ENCODE measurements at places on chromosomes 7 and 10.
A peak's percentile ranks its signal among the peaks of the same experiment; 100 is the strongest.

GRCh38 chr10:5450605-5451384 is 38.4 kb downstream of the NET1 start:
- DNase-seq: peak; percentile 30

DNA sequence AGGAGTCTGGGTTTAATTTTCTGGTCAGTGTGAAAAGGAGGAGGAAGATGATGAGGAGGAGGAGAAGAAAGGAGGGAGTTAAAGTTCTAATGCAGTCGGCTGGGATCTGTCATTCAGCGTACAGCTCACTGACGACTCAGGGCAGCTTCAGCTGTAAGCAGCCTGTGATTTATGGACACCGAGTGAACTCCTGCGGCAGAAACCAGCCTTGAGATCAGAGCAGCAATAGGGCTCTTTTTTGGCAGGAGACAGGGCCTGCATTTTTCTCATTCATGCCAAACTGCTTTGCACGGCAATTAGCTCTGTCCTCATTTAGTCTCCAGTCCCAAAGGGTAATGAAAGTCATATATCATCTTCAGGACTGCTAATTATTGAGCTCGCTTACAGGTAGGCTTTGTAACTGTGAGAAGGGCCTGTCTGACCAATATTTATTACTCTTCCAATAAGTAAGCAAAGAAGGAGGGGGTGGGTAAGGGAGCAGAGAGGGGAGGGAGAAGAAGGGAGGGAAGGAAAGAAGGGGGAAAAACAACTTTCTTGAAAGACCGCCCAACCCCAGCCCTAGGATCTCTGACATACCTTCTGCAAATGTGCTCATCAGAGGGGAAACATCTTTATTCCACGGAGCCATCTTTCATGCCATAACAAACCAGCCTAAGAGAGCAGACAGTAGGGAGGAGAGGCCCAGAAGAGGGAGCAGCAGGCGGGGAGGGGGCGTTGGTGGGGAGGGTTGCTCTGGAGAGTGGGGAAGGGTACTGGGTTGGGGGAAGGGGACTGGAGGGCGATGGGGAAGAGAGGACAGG is 48.1 kb upstream of the COMTD1 start:
- peak; percentile 60 for DNase-seq

DNA sequence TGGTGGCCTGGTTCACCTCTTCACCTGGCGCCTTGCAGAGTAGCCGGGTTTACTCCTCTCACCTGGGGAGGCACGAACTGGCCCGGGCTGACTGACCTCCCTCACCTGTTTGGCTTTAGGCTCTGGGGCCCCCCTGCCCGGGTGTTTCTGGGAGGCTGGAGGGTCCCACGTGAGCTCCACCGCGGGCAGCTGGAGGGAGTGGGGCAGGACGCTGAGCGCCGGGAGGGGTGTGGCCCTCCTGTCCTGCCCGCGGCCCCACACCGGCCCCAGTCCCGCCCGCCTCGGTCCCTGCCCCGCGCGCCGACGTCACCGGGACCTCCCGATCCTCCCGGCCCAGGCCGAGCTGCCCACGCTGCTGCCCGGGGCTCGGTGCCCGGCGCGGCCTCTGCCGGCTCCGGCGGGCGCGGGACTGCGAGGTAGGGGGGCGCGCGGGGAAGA is at the start of gene AMZ1:
AMZ1 (plus strand) TSS at position 322 of the 438 bp plus-strand sequence. CDS start 12,250 bp downstream, outside the sequence.
- no peak for DNase-seq

- DNase-seq: no peak
Observed at GRCh38 chr7:27160145-27160545, 3.7 kb upstream of the HOXA7 start.

DNA sequence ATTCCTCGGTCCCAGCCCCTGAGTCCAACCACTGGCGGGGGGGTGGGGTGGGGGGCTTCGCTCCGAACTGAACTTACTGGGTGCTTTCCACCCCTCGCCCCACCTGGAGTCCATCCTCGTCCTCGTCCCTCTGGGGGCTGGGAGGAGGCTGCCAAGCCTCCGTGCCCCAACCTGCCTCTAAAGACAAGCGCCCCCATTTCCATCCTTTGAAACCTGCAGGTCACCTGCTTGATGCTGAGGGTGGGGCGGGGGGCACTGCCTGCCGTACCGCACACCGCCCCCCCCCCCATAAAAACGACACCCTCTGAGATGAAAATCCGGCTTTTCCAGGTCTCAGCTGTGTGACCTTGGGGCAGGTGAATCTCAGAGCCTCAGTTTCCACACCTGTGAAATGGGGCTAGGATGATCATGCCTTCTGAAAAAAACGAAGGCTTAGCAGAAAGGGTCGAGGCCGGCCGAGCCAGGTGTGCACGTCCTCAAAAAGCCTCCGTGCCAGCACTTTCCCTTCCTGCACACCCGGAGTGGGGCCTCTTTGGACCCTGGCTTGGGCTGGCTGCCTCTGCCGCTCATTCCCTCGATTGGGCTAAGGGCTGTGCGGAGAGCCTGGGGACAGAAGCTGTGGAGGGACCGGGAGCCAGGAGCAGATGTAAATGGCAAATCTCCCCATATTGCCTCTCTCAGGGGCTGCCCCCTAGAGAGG is 967 bp downstream of the ELFN1 start:
- DNase-seq: no peak

DNA sequence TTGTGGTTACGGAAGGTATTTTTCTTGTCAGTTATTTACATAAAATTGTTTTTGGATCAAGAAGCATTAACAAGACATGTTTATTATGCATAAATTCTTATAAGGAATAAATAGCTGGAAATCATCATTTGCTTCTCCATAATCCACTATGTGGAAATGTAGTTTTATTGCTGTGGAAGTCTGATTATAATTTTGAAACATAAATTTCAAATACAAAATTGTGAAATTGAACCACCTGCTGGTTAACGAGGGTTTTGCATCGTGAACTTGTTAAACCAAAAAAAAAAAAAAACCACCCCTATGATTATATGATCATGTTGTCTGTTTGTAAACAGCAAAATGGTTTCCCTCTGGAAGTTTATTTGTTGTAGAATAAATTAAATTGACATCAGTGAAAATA is 25.9 kb downstream of the ABRAXAS2 start:
- peak; percentile 49 for DNase-seq

DNA sequence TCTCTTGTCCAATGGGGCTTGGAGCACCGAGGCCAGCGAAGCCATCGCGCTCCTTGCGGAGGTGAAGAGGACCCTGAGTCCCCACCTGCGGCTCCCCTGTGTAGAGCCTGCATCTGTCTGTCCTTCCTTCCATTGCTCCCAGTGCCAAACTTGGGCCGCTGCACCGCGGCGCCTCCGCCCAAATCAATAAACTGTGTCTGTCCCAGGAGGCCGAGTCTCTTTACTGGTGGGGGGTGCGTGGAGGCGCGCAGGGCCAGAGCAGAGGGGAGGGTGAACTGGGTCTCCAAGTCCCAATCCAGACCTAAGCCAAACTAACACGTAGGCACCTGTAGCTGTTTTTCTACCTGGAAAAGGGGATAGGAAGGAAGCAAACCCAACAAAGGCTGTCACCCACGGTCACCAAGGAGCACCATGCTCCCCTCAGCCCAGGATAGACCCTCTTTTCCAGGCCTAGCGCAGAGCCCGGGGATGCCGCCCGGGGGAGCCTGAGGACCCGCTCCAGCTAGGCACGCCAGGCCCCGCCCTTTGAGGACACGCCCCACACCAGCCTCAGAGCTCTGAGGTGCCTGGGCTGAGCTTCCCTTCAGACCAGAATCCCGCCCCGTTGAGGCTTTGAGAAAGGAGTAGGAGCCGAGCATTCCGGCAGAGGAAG is 1.2 kb upstream of the CHAT start:
- DNase-seq: no peak

- DNase-seq: no peak
Observed at GRCh38 chr7:28116041-28116440, 64.6 kb downstream of the JAZF1 start.

DNA sequence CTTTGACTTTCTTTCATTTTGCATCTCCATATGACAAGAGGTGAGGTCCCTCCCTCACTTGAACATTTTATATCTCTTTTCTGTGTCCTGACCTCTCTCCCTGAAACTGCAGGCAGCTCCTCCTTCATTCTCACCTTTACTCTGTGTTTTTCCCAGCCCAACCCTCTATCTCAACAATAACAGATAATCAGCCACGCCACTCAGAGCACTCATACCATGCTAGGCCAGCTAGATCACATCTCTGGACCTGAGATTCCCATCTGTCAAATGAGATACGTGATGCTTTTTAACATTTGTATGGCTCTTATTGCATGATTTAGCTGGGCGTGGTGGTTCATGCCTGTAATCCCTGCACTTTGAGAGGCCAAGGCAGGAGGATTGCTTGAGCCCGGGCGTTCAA is 63.1 kb upstream of the PDCD4 start:
- DNase-seq: no peak

GRCh38 chr10:17643755-17644484 is at the start of gene STAM:
TSS of gene STAM (plus strand) at chr10:17644151. CDS start at chr10:17644340, 189 bp downstream.
- peak; percentile 86 for DNase-seq

DNA sequence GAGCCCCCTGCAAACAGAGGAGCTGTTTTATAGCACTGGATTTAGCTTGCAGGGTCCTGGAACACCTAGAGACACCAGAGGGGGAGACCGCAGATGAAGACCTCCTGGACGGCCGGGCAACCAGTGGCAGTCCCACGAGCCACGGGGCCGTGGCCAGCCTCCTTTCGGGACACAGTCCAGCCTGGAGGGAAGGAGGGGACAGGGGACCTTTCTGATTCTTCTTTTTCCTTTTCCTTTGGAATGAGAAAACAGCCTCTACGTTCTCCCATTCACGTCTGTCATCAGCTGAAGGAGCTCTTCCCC is 35.4 kb upstream of the FAM20C start:
- no peak for DNase-seq

DNA sequence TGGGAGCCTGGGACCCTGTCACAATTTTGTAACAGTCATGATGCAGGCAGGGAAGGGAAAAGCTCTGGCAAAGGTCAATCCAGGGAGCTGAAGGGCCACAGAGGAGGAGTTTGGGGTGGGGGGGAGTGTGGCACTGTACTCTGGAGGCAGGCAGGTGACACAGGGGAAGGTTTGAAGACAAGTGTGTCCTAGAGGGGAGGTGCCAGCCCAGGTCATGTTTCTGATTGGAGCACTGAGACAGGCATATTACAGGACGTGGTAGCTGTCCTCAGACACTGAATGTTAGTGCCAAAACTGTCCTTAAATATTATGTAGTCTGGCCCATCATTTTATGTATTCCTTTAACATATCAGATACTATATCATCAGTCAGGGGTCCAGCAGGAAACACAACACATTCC is 75.6 kb upstream of the LRRC4 start:
- DNase-seq: no peak

DNA sequence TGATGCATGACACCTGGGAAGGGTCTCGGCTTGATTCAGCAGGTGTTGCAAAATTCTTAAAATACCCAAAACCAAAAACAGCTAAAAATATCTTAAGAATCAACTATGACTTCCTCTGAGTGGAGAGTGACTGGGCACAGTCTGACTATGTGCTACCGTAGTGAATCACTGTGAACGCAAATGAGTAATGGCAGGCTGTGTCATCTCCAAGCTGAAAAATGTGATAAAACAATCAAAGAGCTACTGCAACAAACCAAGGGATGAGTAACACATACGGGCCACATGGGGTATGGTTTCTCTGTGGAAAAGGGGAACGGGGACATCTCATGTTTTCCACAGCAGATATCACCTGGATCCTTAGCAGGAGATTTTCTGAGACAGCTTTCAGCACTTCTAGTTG is 127.5 kb downstream of the ABCA13 start:
- DNase-seq: peak; percentile 2
